ENCODE measurements at places on chromosomes 6 and 20. TPM values are rescaled to one million over a fixed set of nuclear protein-coding genes. Genes with fewer than 3 reads are reported as not detected.
A peak's percentile ranks its signal among the peaks of the same experiment; 100 is the strongest.

NANP gene
- 7.2 TPM for total RNA-seq

DNA sequence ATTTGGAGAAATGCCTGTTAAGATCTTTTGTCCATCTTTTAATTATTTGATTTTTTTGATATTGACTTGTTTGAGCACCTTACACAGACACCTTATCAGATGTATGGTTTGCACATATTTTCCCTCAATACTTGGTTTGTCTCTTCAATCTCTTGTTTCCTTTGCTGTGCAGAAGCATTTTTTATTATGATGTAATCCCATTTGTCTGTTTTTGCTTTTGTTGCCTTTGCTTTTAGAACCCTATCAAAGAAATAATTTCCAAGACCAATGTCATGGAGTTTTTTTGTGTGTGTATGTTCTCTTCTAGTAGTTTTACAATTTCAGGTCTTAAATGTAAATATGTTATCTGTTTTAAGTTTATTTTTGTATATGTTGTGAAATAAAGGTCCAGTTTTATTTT lies 73.9 kb downstream of the HTR1B start:
- H3K4me3 ChIP-seq: no peak overlapping the region
- no peak overlapping the region for H3K27ac ChIP-seq
- H3K27me3 ChIP-seq: 0 out of 2 replicates have a peak, but pooled peaks cover 1% of the 10 kb centered on the region
- H3K4me1 ChIP-seq: no peaks in the 10 kb centered on the region

- DNase-seq: no peak
- H3K36me3 ChIP-seq: no peaks in the 10 kb centered on the region
- no peaks in the 10 kb centered on the region for H3K27me3 ChIP-seq
- H3K4me3 ChIP-seq: no peak overlapping the region
- no peak overlapping the region for H3K27ac ChIP-seq
These were observed 655.0 kb upstream of the HS3ST5 start for GRCh38 chr6:114997813-114998292.

DNA sequence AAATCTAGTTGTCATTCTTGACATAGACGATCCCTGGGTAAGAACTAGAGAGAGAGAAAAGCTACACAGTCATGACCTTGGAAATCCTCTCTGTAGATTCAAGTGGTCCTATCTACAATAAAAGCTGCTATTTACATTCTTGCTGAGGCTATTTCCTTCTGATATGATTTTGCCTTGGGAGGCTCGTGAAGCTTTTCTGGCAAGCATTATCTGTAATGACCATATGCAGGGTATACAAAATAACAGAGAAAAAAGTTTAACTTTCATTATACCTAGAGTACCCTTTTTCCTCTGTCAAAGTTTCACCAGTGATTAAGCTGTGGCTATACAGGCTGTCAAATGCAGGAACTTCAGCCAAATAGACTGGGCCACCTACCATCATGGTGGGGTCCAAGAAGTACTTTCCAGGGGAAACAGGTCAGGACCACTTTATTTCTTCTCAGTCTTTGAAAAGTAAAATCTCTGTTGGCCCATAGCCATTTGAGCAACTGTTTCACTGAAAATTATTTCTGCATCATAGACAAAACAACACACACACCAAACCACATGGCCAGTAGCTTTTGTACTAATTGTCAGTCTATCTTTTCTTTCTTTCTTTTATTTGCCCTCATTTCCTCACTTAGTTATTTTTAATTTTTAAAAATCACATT lies 677.0 kb upstream of the ID4 start:
- H3K27me3 ChIP-seq: no peaks in the 10 kb centered on the region
- no peak for DNase-seq
- H3K27ac ChIP-seq: no peak overlapping the region
- H3K4me1 ChIP-seq: no peaks in the 10 kb centered on the region
- H3K36me3 ChIP-seq: no peaks in the 10 kb centered on the region

DNA sequence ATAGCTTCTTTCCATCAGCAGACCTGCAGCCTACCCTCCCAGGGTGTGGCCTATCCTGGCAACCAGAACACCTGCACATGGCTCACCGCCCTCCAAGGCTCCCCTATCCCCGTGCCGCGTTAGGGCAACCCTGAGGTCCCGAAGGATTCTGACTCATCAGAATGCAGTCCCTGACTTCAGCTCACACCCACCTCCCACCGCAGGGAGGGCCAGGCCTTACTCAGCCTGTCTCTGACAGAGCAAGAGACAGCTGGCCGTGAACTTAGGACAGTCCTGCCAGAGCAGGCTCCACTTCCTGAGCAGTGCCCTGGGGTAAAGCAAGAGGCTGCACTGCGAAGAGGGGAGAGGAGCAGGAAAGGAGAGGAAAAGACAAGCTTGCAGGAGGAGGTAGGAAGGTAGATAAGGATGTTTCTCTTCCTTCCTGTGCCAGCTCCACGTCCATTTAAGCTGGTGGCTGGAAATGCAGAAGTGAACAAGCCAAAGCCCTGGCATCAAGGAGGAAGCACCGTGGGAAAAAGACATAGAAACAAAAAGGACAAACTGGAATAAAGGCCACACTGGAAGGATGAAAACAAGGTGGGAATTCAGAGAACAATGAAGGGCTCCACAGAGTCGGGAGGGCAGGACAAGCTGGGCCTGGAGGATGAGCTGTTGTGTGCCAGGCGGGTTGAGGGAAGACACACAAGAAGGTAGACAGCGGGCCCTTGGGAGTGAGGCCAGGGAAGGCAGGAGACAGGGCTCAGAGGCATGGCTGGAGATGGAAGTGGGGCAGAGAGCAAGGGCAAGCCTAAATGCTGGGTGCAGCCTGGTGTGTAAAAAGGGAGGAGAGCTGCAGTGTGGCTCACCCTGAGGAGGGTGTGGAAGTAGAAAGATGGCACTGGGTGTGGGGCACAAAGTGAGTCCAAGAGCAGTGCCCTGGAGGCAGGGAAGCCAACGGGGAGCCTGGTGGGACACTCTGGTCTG lies 102.7 kb downstream of the SLC23A2 start:
- H3K27ac ChIP-seq: peak overlapping the region; percentile 38
- peak; percentile 89 for DNase-seq
- H3K4me3 ChIP-seq: no peak overlapping the region

GRCh38 chr6:119036081-119036480 lies 42.4 kb downstream of the FAM184A start:
- H3K4me1 ChIP-seq: no peaks in the 10 kb centered on the region
- H3K27me3 ChIP-seq: no peaks in the 10 kb centered on the region
- H3K4me3 ChIP-seq: no peak overlapping the region

EFCAB8 gene
- total RNA-seq: not detected

GRCh38 chr6:47701363-47701762 lies 3.0 kb downstream of the ADGRF4 start:
- H3K27ac ChIP-seq: no peak overlapping the region
- H3K36me3 ChIP-seq: no peaks in the 10 kb centered on the region
- no peak overlapping the region for H3K4me3 ChIP-seq
- DNase-seq: no peak
- H3K4me1 ChIP-seq: no peaks in the 10 kb centered on the region
- H3K27me3 ChIP-seq: no peaks in the 10 kb centered on the region

- no peaks in the 10 kb centered on the region for H3K36me3 ChIP-seq
- H3K4me3 ChIP-seq: peak within 1 kb of the TSS; percentile 63
- no peak within 1 kb of the TSS for H3K27ac ChIP-seq
- H3K27me3 ChIP-seq: peaks cover 54% of the 10 kb centered on the region
- H3K4me1 ChIP-seq: peaks cover 7% of the 10 kb centered on the region
- no peak for DNase-seq
These were observed at the start of gene LKAAEAR1 for GRCh38 chr20:64083804-64084684. Gene LKAAEAR1, minus strand, starts transcription at chr20:64084398. Its CDS starts 179 bp downstream, at chr20:64084219.

Measured in IMR-90 (cell line).